Osteocyte (in vitro differentiated cells): ENCODE measurements at places on chromosomes 4 and X.

GRCh38 chr4:7134737-7135388 lies 57.5 kb upstream of the SORCS2 start:
- peak; percentile 87 for DNase-seq

GRCh38 chrX:68994135-68994890 lies 165.5 kb downstream of the EFNB1 start:
- peak; percentile 77 for DNase-seq

DNA sequence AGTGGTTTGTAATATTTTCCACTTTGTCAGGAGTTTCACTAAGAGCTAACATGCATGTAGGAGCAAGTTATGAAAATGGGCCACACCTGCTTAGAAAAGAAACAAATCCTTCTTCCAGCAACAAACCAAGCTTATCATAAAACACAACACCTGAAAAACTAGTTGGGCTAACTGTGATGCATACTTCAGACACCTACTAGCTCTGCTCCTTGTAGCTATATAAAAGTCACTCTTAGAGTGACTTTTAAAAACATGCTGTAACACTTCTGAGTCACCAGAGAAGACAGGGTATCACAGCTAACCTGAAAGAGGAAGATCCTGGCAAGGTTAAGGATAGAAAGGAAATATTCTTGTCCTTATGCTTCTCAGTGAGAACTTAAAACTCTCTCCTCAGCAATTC lies 3.6 kb upstream of the SLAIN2 start:
- no peak for DNase-seq

GRCh38 chr4:108204518-108204917 lies 35.8 kb upstream of the LEF1 start:
- no peak for DNase-seq

GRCh38 chr4:8469550-8469949 lies 29.0 kb downstream of the TRMT44 start:
- no peak for DNase-seq

DNA sequence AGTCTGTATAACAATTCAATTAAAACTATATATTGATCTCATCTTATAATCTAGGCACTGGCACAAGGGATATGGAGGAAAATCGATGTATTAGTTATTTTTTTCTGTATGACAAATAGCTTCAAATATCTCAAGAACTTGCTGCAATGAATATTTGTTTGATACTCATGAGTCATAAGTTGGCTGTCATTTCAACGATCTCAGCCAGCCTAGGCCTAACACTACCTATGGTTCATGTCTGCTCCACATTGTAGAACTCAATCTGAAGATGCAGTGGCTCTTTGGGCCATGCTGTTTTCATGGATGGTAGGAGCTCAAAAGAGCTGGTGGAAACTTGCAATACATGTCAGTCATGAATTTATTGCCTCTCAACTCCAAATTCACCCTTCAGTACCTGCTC lies 44.7 kb downstream of the MAGEB17 start:
- no peak for DNase-seq
